ENCODE measurements at places on chromosomes 13 and 19.
A peak's percentile ranks its signal among the peaks of the same experiment; 100 is the strongest.

- DNase-seq = peak; percentile 96
These were observed 6.6 kb upstream of the EML2 start for GRCh38 chr19:45645631-45646344.

GRCh38 chr13:20860844-20861243, 41.7 kb downstream of the XPO4 start:
- DNase-seq = no peak

- peak; percentile 40 for DNase-seq
These were observed 16.1 kb upstream of the USP29 start for GRCh38 chr19:57103573-57104277.

DNA sequence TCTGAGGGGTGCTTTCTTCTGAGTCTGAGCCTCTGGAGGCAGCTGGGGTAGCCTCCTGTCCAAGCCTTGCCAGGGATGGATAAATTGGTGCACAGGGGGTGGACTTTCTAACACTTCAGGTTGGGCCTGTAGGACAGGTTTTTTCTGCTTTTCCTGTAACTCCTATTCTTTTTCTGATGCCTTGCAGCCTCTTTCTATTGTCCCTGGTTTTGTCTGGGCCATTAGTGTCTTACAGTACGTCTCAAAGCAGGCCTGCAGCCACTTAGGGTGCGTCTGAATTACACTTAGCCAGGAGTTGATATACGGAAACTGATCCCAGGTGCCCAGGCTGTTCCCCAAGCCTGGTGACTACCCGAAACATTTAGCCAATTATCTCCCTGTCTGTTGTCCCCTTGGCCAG, 213.3 kb upstream of the HTR2A start:
- no peak for DNase-seq

DNA sequence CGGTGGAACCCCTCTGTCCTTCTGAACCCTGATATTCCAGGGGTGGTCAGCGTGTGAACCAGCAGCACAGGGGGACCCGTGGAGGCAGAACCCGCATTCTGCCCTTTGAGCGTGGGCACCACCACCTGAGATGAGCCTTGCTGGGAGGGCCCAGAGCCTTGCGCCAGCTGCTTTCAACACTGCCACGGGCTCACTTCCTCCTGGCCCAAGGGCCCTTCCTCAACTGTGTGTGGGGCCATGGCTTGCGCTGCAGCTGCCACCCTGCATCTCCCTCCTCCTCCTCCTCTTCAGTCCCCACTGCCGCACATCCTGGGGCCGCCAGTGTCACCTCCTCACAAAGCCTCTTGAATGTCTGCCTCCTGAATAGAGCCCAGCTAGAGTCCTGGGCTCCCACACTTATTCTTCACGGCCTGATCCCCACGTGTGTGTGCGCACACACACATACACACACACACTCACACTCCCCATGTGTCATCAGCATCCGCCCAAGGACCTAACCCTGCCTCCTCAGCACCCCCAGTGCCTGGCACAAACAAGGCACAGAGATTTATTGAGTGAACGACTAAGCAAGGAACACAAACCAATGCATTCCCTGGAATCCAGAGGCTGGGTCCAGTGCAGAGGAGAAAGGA, 26.9 kb upstream of the TMEM160 start:
- DNase-seq = no peak

GRCh38 chr13:101530293-101530692, 77.8 kb downstream of the ITGBL1 start:
- no peak for DNase-seq

DNA sequence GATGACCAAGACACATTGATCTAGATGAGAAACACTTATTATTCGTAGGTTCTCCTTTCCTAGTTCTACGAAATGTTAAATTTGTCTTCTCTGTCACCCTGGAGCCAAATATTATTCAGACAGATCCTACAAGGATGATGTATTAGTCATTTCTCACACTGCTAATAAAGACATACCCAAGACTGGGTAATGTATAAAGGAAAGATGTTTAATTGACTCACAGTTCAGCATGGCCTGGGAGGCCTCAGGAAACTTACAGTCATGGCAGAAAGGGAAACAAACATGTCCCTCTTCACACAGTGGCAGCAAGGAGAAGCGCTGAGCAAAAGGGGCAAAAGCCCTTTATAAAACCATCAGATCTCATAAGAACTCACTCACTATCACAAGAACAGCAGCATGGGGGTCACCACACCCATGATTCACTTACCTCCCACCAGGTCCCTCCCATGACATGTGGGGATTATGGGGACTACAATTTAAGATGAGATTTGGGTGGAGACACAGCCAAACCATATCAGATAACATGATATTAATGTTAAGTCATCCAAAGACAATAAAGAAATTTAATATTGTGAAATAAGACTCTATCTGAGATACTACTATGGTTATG, 1248.8 kb upstream of the SLC10A2 start:
- DNase-seq = no peak

GRCh38 chr13:39379118-39379517, 223.9 kb downstream of the LHFPL6 start:
- DNase-seq = peak; percentile 25

DNA sequence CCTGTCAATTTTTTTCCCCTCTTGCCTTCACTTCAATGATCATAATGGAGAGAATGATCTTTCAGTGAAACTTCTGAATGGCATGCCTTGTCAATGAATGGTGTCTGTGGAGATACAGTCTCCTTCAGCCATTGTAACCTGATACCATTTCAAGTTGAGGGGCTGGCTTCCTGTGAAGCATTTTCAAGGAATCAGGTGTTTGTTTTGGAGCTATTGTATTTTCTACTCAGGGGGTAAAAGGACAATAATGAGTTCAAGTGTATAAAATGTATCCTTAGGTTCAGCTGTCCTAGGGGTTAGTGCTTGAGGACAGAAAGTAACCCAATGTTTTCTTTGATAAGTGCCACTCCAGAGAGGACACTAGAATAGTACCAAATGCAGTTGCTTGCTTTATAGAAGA, 23.8 kb upstream of the CBY2 start:
- DNase-seq = no peak

All from SK-N-DZ (cell line).